ENCODE measurements at places on chromosomes 6 and 20.

DNA sequence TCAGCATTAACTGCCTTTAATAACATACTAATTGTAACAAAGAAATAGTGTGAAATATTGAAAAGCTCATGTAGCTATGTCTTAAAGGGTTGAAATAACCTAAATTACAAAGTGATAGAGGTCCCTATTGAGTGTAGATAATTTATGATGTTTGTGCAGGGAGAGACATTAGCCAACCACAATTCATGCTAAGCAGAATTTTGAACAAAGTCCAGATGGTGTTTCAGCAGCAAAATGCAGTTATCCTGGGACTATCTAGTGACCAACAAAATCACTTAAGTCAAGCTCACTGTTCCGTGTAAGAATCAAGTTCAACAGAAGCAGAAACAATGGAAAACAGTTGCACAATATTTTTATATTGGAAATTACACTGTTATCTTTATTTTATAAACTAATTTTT, 218.5 kb downstream of the SIM1 start:
- no peak for DNase-seq

GRCh38 chr6:100176311-100176950, 182.4 kb upstream of the MCHR2 start:
- no peak for DNase-seq

DNA sequence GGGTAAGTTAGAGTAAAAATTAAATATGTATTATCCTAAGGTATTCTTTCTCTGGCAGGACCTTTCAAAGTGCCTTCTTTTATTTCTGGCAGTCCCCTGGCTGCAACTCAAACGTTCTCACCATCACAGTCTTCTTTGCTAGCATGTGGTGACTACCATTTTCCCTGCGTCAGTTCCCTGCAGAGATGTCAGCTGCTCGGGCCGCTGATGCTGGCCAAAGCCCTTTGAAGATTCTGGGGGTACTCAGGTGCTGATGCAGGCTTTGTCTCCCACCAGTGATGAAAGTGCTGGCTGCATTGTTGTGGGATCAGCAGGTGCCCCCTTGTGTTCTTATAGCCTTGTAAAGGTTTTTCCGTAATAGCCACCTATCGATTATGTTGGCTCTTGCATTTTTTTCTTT, 140.1 kb downstream of the BTBD3 start:
- no peak for DNase-seq

- no peak for DNase-seq
These were observed 268.8 kb downstream of the GRIK2 start for GRCh38 chr6:101662111-101662897.

GRCh38 chr6:4773181-4773580, 3.0 kb upstream of the CDYL start:
- DNase-seq, result no peak

DNA sequence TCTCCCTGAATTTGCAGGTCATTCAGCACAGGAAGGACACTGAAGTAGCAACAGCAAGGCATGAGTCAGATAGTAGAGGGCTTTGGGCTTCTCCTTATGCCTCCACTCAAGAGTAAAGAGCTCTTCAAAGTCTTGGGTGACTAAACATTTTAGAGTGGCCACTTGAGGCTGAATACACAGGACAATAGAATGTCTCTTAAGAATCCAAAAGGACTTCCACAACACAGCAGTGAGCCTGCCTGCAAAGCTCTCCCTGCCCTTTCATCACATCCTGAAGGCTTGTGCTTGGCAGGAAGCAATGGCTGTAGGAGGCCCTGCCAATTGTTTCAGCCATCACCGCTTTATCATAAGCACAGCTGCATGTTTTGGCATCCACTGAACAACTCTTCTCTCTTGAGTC, 36.8 kb downstream of the FOXQ1 start:
- no peak for DNase-seq

DNA sequence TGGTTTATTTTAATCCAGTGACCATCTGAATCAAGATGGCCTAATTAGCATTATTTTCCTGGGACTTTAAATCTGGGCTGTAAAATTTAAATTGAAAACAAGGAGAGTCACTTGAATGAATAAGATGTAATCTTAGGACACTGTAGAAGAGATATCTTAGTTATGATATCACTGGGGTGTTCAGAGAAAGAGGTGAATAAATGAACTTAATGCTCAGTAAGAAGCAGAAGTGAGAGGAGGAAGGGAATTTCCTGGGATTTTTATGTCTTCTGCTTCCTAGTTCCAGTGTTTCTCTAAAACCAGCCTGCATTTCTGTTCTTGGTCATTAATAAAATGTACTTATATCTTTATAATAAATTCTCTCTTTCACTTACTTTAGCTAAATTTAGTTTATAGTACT, 136.8 kb upstream of the PTPRK start:
- no peak for DNase-seq

DNA sequence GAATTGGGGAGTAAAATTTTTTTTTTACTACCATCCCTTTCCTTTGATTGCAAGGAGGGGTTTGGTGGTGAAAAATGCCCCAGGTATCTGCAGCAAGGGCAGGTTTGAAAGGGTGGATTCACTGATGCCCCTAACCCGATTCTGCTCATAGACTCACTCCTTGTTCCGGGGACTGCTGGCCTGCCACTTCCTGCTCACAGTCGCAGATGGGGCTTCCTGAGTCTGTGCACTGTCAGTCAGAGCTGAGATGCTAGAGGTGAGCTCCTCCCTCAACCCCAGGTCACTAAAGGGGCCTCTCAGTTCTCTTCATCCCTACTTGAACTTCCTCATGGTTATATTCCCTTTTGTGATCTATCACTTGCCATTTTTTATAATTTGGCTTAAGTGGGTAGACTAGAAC, 357.9 kb downstream of the FARS2 start:
- peak; percentile 21 for DNase-seq

GRCh38 chr6:148440016-148440415, 97.4 kb downstream of the SASH1 start:
- no peak for DNase-seq

GRCh38 chr6:3977875-3978711, 100.8 kb downstream of the FAM217A start:
- DNase-seq, result peak; percentile 11

GRCh38 chr6:63844287-63844686, 208.7 kb downstream of the PHF3 start:
- no peak for DNase-seq

DNA sequence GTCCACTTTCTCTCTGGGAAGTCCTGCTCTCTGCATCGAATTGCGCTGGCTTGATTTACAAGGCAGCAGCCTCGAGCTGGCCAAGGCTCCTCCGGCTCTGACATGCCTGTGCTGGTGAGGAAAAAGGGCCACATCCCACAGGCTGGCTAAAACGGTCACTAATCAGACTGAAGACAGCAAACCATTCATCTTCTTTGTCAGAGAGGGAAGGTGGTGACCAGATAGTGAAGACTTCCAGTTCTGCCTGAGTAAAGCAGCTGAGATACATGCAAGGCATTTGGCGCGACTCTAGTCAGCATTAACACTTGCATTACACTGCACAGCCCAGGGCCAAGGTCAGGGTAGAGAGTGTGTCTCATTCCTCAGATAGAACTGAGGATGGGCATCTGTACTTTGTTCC, 203.2 kb upstream of the MAP3K7 start:
- no peak for DNase-seq

GRCh38 chr20:38407321-38407720, 27.8 kb downstream of the SNHG17 start:
- no peak for DNase-seq

GRCh38 chr6:90319979-90320685, 23.5 kb upstream of the BACH2 start:
- no peak for DNase-seq

DNA sequence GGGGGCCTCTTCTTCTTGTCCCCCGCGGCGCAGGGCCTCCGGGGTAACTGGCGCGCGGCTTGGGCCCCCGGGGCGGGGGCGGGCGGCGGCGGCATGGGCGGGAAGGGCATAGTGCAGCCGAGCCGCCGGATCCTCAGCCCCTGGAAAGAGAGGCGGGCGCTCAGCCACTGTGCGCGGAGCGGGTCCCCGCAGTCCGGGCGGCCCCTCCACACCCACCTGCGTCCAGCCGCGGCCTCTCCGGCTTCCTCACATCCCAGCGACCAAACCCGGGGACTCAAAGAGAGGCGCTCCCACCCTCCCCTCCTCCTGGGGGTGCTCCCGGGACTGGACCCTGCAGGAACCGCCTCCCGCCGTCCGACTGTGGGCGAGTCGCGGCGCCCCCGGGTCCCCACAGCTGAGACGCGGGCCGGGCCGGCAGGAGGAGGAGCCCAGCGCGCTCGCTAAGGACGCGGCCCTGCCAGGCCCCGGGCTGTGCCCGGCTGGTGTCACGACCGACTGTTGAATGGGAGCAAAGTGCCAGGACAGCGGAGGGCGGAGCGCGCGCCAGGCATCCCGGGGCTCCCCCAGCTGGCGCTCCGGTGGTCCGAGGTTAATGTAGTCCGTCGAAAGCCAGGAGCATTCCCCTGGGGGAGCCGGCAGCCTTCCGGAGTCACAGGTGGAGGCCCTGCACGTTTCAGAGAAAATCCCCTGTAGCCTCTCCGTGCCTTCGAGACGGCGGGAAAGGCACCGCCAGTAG, at the start of gene PRR18:
TSS of gene PRR18 (minus strand) at position 360 of the 736 bp plus-strand sequence. CDS start at position 110, 250 bp downstream.
- peak; percentile 12 for DNase-seq

DNA sequence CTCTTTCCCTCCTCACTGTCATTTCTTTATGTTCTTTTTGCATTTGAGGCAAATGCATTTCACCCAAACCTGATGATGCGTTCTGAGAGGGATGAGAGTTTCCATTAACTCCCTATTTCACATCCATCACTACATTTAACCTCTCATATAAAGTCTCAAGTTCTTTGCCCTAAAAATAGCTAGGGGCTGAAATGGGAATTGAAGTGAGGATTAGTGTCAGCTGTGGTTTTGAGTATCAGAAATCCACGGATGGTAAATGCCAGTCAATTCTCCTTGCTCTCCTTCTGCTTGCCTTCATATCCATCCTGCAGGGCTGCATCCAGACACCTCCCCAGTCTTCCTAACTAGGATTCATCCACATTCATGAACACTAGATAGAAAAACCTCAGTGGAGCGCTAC, 10.0 kb upstream of the DTNBP1 start:
- DNase-seq, result no peak

GRCh38 chr6:3281631-3282475, 23.1 kb downstream of the PSMG4 start:
- no peak for DNase-seq

Measured in stimulated activated CD4-positive, alpha-beta T cell treated with anti-CD3 and anti-CD28 coated beads, Interleukin-4, amount 100 ng/mL, for 1 hour (primary cell).